ENCODE measurements at places on chromosomes 16 and 17.

DNA sequence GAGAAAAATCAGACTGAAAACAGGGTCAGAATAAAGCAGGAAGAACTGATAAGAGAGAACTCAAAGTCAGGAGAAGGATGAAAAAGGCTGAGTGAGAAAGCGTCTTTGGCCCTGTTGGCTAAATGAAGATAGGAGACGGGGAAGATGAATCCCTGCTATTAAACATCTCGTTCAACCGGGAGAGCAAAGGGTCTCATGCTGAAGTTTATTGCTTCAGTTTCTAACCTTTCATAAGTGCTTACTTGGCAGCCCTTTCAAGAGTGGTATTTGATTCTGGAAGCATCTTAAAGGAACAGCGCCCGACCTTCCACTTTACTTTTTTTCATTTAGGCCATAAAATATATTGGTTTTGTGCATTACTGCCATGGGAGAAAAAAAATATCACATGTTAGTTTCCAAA lies 288.3 kb upstream of the RBFOX1 start:
- no peak for DNase-seq

DNA sequence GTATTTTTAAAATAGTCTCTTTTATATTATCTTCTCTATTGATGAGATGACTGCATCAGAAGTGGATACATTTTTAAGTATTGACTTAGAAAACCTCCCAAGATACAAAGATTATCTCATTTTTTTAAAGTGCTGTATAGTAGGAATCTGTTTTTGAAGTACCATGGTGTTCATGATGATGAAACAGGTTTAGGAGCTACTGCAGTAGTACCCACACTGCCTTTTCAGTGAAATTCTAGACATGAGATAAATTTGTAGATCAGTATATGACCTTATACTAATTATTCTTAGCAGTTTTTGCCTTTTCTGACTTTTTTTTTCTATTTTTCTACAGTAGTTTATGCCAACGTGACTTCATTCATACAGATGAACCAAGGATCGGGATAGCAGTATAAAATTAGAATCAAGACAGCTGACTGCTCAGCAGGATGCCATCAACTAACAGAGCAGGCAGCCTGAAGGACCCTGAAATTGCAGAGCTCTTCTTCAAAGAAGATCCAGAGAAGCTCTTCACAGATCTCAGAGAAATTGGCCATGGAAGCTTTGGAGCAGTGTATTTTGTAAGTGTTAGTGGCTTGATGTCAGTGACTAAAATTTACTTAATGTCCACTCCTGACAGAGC lies 61.1 kb downstream of the TAOK1 start:
- no peak for DNase-seq

- no peak for DNase-seq
Observed at GRCh38 chr16:28974007-28974436, 556 bp upstream of the SPNS1 start.

GRCh38 chr17:62998166-62998565 lies 32.1 kb downstream of the TANC2 start:
- no peak for DNase-seq

- DNase-seq: no peak
Observed at GRCh38 chr17:71287071-71287823, 833.6 kb upstream of the SOX9 start.

DNA sequence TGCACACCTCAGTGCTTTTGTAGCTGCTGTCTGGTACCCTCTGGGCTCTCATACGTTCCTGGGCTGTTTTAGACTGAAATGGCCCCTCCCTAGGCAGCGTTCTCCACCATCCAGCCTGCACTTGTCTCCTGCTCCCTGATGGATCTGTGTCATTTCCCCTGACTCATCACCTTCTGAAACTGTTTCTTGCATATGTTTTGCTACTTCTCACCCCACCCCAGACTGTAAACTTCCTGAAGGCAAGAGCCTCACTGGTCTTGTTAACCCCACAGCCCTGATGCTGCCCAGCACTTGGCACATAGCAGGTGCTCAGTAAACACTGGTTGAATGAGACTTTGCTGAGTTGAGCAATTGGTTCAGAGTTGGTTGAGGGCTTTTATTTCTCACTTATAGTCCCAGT lies 78.7 kb downstream of the CRISPLD2 start:
- DNase-seq: no peak

DNA sequence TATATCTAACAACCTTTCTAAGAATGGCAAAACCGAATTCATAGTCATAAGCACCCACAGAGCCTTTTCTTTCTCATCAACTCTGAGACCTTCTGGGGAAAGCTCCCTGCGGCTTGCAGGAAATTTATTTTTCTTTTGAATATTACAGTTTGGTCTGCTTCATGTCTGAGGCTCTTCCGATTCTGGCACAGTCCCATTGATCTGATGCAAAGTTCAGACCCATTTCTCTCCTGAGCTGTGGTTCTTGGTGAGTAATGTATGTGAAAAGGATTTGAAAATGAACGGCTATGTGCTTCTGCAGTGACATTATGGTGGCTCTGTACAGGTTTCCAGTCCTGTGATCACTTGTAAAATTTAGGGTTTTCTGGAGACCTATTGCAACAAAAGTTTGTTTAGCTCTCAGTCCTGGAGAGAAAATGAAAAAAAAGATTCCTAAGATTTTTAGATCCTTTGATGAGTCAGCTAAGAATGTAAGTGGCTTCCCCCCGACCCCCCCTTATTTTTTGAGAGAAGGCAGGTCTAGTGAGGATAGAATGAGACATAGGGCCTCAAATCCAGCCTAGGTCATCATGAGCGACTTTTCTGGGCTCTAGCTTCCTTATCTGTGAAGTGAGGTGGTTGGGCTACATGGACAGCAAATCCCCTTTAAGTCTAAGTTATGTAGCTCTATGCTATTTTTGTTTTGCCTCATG lies 4.6 kb downstream of the GAN start:
- no peak for DNase-seq

- no peak for DNase-seq
Observed at GRCh38 chr16:68470461-68471150, 22.3 kb upstream of the SMPD3 start.

- no peak for DNase-seq
Observed at GRCh38 chr17:6554871-6555330, 1.5 kb downstream of the PITPNM3 start.

- no peak for DNase-seq
Observed at GRCh38 chr16:63983401-63983800, 1138.5 kb downstream of the CDH11 start.

DNA sequence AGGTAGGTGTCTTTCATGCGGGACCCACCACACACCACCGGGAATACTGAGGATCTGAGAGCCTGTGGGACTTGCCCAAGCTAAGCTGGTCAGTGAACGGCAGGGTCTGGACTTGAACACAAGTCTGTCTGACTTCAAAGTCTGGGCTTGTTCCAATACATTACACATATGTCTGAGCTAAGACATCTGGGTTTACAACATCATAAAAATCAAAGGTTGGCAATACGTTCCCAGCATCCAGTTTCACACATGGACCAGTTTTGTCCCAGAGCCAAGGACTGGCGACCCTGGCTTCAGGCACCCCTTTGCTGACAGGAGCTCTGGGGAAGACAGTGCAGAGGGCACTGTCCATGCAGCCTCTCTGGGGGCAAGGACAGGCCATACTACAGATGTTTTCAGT lies 27.9 kb upstream of the AXIN2 start:
- DNase-seq: no peak

Measured in activated T-cell treated with anti-CD3 and anti-CD28 coated beads for 1 hour (primary cell).